Aorta (tissue), 5 donors: ENCODE measurements at places on chromosomes 11 and 22.
A peak's percentile ranks its signal among the peaks of the same experiment; 100 is the strongest.

- DNase-seq: no peak
Observed at GRCh38 chr22:25763239-25763777, 21.3 kb downstream of the MYO18B start.

DNA sequence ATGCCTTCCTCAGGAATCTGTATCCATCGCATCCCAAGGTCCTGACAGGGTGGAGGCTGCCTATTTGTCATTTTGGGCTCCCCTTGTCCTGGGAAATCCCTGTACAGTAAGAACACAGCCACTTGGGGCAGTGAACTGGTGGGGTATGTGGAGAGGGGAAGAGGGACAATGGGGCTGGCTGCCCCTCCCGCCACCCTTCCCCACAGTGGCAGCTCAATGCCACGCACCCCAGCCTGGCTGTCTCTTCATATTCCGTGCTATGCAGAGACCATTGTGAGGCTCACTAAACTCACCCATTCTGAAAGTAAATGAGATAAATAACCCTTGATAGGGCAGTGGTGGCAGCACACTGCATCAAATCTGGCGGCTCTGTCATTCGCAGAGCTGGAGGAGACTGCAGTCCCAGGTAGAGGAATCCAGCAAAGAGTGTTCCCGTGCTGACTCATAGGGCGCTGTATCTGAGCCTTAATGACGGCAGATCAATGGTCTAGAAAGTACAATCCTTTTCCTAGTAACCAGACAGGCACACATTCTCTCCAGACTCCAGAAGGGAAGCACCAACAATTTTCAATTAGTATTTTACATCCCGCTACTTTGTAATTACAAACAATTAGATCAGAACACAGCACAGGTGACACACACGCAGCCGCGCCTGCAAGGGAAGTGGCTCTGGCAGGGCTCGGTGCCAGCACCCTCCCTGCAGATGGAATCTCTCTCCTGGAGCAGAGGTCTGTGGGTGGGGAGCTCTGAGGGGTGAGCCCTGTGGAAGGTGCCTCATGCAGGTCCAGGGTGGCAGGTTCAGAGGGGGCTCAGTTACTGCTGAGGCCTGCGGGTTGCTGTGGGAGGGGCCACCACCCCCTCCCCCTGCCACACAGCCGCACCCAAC is 167.9 kb upstream of the B3GAT1 start:
- DNase-seq: no peak

DNA sequence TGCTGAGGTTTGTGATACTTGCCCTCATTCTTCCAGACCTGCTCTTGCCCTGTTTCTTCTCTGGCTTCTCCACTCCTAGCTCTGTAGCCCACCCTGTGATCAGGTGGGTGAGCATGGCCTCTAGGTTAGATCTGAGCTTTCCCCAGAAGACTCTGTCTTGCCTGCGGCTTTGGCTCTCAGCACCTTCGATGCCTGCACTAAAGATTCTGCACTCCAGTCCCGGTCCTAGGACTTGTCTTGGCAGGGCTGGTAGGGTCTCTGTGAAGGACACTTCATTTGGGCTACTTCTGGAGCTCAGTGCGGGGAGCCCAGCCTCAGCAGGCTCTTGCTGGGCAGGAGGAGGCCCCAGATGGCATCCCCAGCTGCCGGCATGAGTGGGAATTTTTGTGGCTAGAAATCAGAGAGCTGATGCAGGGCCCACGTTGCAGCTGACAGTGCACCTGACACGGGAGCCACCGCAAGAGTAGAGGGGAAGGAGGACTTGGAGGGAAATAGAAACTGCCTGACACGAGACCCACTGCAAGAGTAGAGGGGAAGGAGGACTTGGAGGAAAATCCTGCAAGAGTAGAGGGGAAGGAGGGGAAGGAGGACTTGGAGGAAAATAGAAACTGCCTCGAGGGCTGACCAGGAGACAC is 226.9 kb upstream of the B3GAT1 start:
- no peak for DNase-seq

DNA sequence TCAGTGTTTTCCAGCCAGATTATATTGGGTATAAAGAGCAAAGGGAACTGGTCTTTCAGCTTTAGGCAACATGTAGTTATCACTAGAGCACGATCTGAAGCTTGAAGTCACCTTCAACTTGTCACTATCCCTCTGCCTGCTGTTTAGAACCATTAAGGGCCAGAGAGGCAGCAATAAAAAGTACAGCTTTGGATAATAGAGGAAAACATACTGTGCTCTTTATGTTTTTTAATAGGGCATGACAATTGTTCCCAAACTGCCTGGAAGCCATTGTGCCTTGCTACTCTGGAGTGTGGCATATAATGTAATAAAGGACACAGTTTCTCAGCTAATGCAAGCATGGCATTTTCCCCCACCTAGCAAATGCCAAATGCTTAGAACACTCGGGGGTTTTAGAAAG is 1912.0 kb upstream of the RAG2 start:
- no peak for DNase-seq

DNA sequence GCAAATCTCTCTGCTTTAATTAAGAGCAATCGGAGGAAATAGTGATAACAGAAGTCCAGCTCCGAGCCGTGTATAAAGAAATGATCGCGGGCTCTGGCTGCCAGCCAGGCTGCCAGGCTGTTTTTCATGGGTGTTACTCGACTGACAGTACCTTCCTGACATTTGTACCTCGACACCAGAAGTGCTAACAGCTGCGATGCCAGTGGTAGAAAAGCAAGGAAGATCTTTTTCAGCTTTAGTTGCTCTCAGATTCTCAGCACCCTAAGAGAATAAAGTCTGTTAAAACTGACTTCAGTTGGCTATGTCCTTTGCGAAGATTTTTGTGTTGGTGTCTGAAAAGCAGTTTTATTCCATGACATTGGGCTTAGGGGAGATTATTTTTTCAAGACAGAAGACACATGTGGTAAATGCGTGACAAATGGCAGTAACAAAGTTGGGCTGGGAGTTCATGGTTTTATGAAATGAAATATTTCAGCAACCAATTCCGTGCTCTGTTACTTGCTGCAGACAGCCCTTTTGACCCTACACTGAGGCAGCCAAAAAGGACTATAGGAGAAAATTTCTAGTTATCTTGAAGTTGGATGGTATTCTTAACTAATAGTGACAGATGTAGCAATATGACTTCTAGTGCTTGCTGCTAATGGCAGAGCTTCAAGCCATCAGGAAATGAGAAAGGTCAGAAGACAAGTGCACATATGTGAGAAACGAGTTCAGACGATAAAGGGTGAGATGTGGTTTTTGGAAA is 296.2 kb downstream of the CNTN5 start:
- no peak for DNase-seq

DNA sequence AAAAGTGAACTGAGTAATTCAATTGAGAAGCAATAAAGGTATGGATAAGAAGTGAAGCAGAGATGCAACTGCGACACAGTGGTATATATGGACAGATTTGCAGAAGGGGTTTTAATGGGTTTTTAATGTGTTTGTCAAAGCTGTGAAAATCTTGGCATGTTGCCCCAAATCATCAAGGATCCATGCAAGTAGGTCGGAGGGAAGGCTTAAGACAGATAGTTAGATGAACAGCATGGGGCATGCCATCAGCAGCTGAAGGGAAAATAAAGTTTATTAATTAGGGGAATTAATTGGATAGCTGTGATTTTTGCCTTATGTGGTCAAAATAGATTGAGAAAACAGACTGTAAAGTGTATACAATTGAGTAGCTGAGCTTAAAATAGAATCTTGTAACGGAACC is 840.1 kb downstream of the JRKL start:
- DNase-seq: no peak

DNA sequence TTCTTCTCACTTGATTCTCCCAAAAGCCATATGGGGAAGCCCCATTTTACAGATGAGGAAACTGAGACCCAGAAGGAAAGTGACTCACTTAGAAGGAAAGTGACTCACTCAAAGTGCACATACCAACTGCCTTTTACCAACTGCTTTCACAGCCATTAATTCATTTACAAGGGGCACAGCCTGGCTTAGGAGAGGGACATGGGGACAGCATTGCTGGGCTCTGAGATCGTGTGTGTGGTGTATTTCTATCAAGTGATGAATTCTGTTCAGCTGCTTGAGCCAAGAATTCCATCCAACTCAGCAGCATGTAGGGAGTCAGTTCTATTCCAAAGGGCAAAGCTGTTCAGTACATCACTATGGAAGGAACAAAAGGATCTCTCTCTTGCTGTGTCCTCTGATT is 23.5 kb upstream of the PAK1 start:
- no peak for DNase-seq

- no peak for DNase-seq
Observed at GRCh38 chr11:36777311-36777710, 179.3 kb upstream of the RAG2 start.

DNA sequence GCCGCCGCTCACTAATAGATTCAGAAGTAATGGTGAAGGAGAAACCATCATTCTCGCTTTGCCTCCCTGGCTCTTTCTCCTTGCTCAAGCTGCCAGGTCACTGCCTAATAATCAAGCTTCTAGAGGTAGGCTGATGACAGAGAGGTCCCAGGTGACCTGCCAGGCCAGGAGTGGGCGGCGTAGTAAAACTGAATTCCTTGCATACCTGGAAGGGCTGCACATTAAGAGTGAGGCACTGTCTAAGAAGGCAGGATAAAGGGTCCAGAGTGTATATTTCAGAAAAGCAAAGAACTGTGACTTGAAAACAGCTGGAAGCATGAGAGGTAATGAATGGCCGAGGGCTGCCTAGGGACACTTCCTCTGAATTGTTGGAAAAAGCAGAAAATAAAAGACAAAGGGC is 4.1 kb downstream of the SYT13 start:
- DNase-seq: no peak

DNA sequence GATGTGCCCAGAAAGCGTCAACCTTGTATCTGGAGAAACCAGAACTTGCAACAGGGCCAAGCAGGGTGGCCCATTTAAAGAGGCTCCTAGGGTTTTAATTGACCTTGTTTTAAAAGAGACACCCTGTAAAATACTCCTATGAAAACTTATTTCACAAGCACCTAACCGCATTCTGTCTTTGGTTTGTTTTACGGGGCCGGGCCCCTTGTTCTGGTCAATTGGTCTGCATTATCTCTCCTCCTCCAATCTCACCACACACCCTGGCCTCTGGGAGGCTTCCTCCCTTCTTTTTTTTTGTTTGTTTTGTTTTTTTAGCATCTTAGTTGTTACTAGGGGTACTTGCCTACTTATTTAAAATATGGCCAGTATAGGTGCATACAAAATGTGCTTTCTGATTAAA is 4.7 kb downstream of the EHF start:
- DNase-seq: no peak

DNA sequence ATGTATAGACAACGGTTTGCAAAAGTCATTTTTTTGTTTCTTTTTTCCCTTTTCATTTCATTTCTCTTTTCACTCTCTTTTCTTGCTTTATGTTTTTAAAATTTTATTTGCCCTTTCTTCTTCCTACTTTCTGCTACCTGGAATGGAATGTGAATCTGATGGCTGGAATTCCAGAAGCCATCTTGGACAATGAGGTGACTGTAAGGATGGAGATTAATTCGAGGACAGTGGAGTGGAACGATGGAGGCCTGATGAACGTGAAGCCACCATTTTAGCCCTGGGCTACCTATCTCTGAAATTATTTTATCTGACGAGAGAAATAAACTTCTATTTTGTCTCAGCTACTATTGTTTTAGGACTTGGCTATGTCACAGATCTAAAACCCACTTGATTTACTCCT is 2.8 kb upstream of the POLA2 start:
- DNase-seq: no peak

DNA sequence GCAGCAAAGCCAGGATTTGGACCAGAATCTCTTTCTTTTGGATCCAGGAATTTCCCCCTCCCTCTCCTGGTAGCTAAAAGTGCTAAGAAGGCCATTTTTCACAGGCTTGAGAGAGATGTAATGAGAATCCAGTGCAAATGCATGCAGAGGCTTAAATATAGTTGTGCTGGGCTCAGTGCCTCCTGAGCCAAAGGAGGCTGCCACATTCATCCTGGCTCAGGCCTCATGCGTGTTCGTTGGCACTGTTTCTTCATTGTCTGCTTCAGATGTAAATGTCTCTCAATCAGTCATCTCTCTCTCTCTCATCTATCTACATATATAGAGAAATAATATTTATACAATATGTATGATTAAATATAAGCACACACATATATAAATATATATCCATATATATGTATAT is 83.6 kb downstream of the INSC start:
- DNase-seq: no peak

DNA sequence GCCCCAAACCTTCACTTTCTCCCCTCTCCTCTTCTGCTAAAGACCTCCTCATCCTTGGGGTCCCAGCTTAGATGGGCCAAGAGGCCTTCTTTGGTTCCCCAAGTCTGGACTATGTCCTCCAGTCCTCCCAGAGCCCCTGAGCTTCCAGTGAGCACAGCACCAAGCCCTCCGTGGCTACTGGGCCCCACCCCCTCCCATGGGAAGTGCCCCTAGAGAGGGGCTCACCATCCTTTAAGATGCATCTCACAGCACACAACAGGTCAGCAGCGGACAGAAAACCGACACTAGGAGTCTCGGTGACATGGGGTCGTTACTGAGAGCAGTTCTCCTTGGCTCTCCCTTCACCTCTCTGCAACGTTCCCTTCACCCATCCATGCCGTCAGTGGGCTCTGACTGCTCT is 2.7 kb downstream of the LRRC32 start:
- peak; percentile 44 for DNase-seq

DNA sequence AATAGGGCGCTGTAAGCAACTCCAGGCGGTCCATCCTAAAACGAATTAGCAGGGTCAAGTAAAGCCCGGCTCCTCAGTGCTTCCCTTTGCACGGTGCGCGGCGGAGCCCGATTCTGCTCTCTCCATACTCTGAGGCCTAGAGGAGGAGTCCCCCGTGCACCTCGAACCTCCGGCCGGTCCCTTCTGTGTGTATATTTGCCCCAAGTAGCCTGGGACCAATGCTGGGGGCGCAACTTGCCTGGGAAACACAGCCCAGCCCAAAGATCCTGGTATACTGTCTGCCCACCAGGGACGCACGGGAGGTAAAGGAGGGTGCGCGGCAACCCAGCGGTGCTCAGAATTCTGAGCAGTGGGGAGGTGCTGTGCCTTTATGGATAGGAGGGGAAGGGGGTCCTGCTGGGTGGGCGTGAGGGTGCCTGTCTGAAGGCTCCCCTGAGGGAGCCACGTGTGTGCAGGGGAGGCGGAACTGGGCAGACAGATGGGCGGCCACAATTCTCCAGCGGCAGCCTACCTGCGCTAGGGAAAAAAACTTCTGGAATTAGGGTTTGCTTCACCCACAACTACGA is 4.8 kb upstream of the TBX1 start:
- DNase-seq: no peak

- peak; percentile 90 for DNase-seq
Observed at GRCh38 chr11:124746621-124747243, 5.3 kb downstream of the VSIG2 start.

DNA sequence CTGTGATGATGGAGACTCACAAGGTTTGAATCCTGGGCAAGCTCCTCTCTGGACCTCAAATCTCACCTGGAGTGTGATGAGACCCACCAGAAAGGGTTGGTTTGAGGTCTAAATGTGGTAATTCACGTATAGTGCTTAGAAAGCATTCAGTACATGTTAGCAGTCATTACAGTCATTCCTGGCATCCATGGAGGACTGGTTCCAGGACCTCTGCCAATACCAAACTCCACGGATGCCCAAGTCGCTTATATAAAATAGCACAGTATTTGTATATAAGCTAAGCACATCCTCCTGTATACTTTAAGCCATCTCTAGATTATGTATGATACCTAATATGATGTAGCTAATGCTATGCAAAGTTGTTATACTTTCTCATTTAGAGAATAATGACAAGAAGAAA is 67.6 kb upstream of the CYP2D6 start:
- no peak for DNase-seq

- no peak for DNase-seq
Observed at GRCh38 chr11:110022548-110022947, 70.6 kb upstream of the ZC3H12C start.

GRCh38 chr11:129881570-129882170 is 13.7 kb downstream of the NFRKB start:
- no peak for DNase-seq

GRCh38 chr11:33936725-33937604 is 45.1 kb upstream of the LMO2 start:
- DNase-seq: peak; percentile 83
